ENCODE measurements at places on chromosomes 1 and 21. TPM values are rescaled to one million over a fixed set of nuclear protein-coding genes. Genes with fewer than 3 reads are reported as not detected.
A peak's percentile ranks its signal among the peaks of the same experiment; 100 is the strongest.

GRCh38 chr21:24367936-24368335 lies 1239.3 kb downstream of the MRPL39 start:
- no peak overlapping the region for H3K27ac ChIP-seq
- no peaks in the 10 kb centered on the region for H3K27me3 ChIP-seq
- H3K36me3 ChIP-seq, result no peaks in the 10 kb centered on the region
- no peak for DNase-seq
- H3K4me3 ChIP-seq, result no peak overlapping the region
- no peaks in the 10 kb centered on the region for H3K4me1 ChIP-seq

GRCh38 chr1:184254849-184255248 lies 132.0 kb upstream of the C1orf21 start:
- H3K36me3 ChIP-seq, result no peaks in the 10 kb centered on the region
- H3K4me3 ChIP-seq, result no peak overlapping the region
- H3K27ac ChIP-seq, result no peak overlapping the region
- no peak for DNase-seq
- H3K27me3 ChIP-seq, result no peaks in the 10 kb centered on the region

DNA sequence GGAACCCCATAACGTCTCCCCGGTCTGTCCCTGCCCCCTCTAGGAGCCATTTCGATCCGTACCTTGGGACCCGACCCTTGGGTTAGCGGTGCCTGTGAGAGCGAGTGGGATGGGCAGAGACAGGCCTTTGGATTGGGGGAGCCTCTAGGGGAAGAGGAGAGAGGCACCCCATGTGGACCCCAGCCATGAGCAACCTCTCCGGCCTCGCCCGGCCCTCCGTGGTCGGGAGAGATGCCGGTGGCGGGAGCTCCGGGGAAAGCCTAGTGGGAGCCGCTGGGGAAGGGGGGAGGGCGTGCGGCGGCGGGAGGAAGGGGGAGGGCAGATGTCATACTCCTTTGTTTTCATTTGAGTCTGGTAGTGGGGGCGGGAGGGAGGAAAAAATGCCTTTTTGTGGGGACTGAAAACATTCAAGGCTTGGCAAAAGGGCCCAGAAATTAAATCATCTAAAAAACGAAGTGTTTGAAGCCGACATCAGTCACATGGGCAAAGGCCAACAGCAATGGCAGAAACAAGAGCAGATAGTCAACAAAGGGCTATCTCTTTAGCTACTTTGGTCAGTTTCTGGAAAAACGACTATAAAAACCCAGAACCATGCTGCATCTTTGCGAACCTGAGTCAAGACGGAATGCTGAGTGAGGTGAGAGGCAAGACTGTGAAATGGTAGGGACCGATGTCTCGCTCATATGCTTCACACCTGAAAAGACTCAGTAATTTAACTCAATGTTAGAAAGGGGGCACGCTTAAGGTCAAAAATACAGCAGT lies 758 bp downstream of the PTBP2 start:
- H3K27me3 ChIP-seq, result no peaks in the 10 kb centered on the region
- DNase-seq, result peak; percentile 84
- peaks cover 5% of the 10 kb centered on the region for H3K36me3 ChIP-seq
- no peaks in the 10 kb centered on the region for H3K4me1 ChIP-seq

GRCh38 chr1:234316937-234317336 lies 56.3 kb upstream of the COA6 start:
- no peaks in the 10 kb centered on the region for H3K36me3 ChIP-seq
- no peaks in the 10 kb centered on the region for H3K4me1 ChIP-seq
- no peak overlapping the region for H3K4me3 ChIP-seq
- no peaks in the 10 kb centered on the region for H3K27me3 ChIP-seq
- no peak overlapping the region for H3K27ac ChIP-seq
- DNase-seq, result no peak

- H3K4me3 ChIP-seq, result no peak overlapping the region
- no peaks in the 10 kb centered on the region for H3K27me3 ChIP-seq
- DNase-seq, result peak; percentile 62
- H3K27ac ChIP-seq, result no peak overlapping the region
- peaks cover 14% of the 10 kb centered on the region for H3K4me1 ChIP-seq
Observed at GRCh38 chr1:31483012-31483946, 70.3 kb downstream of the SERINC2 start.

DNA sequence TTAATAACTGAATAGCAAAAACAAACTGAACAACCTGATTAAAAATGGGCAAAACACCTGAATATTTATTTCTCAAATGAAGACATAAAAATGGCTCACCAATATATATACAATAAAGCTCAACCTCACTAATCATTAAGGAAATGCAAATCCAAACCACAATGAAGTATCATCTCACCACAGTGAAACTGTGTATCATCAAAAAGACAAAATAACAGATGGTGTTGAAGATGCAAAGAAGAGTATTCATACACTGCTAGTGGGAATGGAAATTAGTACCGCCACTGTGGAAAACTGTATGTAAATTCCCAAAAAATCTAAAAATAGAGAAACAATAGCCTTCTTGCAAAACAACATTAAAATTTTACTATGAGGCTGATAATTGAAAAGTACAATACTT lies 1660.1 kb upstream of the B3GALT2 start:
- no peak overlapping the region for H3K27ac ChIP-seq
- H3K27me3 ChIP-seq, result no peaks in the 10 kb centered on the region
- H3K4me3 ChIP-seq, result no peak overlapping the region
- no peaks in the 10 kb centered on the region for H3K4me1 ChIP-seq

- no peak overlapping the region for H3K4me3 ChIP-seq
- H3K36me3 ChIP-seq, result no peaks in the 10 kb centered on the region
- no peaks in the 10 kb centered on the region for H3K4me1 ChIP-seq
- DNase-seq, result no peak
- H3K27me3 ChIP-seq, result no peaks in the 10 kb centered on the region
- no peak overlapping the region for H3K27ac ChIP-seq
Observed at GRCh38 chr1:157310401-157310800, 172.2 kb upstream of the ETV3 start.

DNA sequence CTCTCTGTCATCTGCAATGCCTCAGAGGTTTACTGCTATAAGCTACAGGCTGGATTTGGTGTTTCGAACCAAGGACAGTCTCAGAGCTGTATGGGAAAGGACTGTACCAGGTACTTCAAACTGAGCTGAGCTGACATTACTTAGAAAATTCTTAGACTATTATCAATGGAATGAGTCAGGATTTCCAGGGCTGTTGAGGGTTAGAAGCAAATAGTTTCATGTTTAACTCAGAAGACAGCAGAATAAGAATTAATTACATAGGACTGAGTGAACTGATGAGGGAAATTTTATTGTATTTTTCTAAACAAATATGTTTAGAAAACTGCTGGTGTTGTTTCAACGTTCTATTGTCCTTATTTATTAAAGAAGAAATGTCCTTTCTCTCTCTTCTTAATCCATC lies 74.3 kb upstream of the CAPZB start:
- DNase-seq, result no peak
- no peaks in the 10 kb centered on the region for H3K36me3 ChIP-seq
- H3K27me3 ChIP-seq, result no peaks in the 10 kb centered on the region
- peaks cover 5% of the 10 kb centered on the region for H3K4me1 ChIP-seq
- no peak overlapping the region for H3K4me3 ChIP-seq

DNA sequence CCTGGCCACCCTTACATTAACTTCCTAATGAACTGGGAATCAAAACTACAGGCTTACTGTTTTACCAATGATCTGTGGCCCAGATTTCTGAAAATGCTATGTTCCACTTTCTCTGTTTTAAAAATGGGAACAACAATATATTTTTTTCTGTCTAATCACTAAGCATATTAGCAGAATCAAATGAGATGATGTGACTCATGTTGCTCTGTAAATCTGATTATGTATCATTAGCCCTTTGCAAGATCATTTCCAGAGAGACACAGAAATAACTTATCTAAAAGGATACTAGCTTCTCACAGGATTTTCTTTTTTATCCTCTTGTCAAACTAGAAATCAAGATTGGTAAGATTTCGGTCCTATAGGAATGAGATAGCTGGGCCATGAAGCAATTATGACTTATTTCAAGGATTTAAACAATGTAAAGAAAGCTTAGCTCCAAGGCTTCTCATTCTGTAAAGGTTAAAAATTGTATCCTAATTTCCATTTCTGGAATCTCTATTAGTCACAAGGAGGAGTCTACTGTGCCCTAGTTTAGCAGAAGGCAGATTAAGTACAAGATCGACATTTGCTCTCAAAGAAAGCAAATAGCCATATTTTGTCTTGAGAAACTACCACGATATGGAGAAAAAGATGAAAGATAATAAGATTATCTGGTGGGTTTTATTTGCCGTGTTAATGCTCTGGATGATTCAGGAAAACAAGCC lies 32.4 kb upstream of the CAMSAP2 start:
- no peaks in the 10 kb centered on the region for H3K36me3 ChIP-seq
- H3K27ac ChIP-seq, result no peak overlapping the region
- DNase-seq, result no peak
- no peaks in the 10 kb centered on the region for H3K4me1 ChIP-seq
- no peak overlapping the region for H3K4me3 ChIP-seq
- H3K27me3 ChIP-seq, result no peaks in the 10 kb centered on the region

DNA sequence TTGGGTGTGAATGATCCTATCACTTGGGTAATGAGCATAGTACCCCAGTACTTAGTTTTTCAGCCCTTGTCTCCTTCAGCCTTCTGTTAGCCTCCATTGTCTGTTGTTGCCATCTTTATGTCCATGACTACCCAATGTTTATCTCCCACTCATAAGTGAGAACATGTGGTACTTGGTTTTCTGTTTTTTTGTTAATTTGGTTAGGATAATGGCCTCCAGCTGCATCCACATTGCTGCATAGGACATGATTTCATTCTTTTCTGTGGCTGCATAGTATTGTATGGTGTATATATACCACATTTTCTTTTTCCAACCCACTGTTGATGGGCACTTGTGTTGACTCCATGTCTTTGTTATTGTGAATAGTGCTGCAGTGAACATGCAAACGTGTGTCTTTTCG lies 39.6 kb upstream of the GPR52 start:
- DNase-seq, result no peak
- no peaks in the 10 kb centered on the region for H3K27me3 ChIP-seq
- H3K36me3 ChIP-seq, result no peaks in the 10 kb centered on the region
- no peak overlapping the region for H3K4me3 ChIP-seq
- H3K4me1 ChIP-seq, result peaks cover 4% of the 10 kb centered on the region

GRCh38 chr1:172394141-172394751 lies 26.2 kb upstream of the C1orf105 start:
- peaks cover 24% of the 10 kb centered on the region for H3K4me1 ChIP-seq
- no peaks in the 10 kb centered on the region for H3K36me3 ChIP-seq
- no peak overlapping the region for H3K4me3 ChIP-seq

DNA sequence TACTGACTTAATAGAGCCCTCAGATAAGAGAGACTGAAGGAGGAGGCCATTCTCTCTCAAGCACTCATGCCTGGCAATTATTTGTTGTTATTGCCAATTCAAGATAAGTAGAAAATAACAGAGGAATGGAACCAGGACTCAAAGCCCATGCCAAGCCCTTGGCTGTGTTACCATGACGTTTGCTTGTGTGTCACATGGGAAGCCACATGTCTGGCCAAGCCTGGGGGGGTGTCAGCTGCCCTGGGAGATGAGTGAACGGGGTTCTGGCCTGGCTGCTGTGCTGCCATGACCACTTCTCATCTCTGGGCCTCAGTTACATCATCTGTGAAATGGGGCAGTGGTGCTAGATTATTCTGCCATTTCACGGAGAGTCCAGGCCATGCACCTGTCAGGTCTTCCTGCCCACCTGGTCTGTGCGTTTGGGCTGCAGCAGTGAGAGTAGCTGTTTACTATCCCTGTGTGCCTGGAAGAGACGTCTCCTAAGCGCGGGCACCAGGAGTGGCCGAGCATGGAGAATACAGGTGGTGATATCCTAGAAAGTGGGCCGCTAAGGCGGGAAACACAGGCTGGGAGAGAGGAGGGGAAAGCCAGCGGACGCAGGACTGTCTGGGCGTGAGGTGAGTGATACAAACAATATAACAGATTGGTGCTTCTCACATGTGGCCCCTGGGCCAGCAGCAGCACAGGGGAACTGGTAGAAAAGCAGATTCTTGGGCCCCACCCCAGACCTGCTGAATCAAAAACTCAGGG lies 67.8 kb downstream of the MAN1C1 start:
- H3K4me1 ChIP-seq, result no peaks in the 10 kb centered on the region
- DNase-seq, result peak; percentile 28
- no peaks in the 10 kb centered on the region for H3K36me3 ChIP-seq
- no peaks in the 10 kb centered on the region for H3K27me3 ChIP-seq
- H3K27ac ChIP-seq, result peak overlapping the region; percentile 6
- H3K4me3 ChIP-seq, result no peak overlapping the region

- peaks cover 2% of the 10 kb centered on the region for H3K36me3 ChIP-seq
- no peaks in the 10 kb centered on the region for H3K27me3 ChIP-seq
- no peak overlapping the region for H3K4me3 ChIP-seq
- no peak overlapping the region for H3K27ac ChIP-seq
- H3K4me1 ChIP-seq, result peaks cover 36% of the 10 kb centered on the region
Observed at GRCh38 chr1:74399249-74399648, 113.2 kb downstream of the LRRC53 start.

GRCh38 chr1:246987083-246987690 lies 20.7 kb downstream of the ZNF695 start:
- no peak overlapping the region for H3K27ac ChIP-seq
- no peaks in the 10 kb centered on the region for H3K36me3 ChIP-seq
- no peak overlapping the region for H3K4me3 ChIP-seq
- H3K27me3 ChIP-seq, result no peaks in the 10 kb centered on the region
- DNase-seq, result no peak

DNA sequence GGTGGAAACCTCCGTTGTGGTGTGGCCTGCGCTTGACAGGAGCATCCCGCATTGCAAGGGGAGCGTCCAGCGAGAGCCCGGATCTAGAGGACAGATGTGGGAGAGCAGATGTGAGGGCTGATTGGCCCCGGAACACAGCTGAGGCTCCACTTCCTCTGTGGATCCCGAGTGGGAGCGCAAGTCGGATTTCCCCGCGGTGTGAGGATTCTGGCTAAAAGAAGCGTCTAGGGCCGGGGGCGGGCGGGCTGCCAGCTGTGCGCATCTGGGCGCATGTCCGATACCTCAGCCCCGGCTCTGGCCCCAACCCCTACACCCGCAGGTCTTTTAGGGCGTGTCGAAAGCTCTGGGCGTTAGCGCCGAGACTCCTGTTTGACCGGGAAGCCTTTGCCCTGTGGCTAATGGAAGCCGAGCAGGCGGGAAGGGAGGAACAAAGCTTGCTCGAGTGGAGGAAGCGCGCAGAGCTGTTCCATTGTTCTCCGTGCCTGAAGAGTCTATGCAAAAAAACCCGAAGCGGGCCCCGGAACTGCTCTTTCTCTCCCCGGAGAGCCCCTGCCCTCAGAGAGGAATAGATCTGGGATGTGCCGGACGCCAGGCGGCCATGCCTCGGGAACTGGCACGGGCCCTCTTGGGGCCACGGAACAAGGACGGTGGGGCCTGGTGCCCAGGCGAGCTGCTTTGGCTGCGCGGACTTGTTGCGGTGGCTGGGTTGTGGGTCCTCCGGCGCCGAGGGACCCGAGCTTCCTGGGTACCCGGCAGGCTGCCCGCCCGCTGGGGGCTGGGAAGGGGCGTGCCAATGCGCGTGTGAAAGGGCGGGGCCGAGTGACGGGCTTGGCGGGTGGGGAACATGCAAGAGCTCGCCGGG lies 111.1 kb downstream of the NAV1 start:
- peak; percentile 89 for DNase-seq
- H3K36me3 ChIP-seq, result no peaks in the 10 kb centered on the region
- no peak overlapping the region for H3K27ac ChIP-seq
- H3K4me1 ChIP-seq, result peaks cover 5% of the 10 kb centered on the region

PTPN7 gene
- 4.5 TPM for total RNA-seq

SRGAP2 gene
- 99.2 TPM for total RNA-seq

RIMKLA gene
- total RNA-seq, result 8.9 TPM

B3GALNT2 gene
- 30.8 TPM for total RNA-seq

TRPM2 gene
- total RNA-seq, result 13.1 TPM
